ENCODE measurements at places on chromosomes 2 and 18.
A peak's percentile ranks its signal among the peaks of the same experiment; 100 is the strongest.

DNA sequence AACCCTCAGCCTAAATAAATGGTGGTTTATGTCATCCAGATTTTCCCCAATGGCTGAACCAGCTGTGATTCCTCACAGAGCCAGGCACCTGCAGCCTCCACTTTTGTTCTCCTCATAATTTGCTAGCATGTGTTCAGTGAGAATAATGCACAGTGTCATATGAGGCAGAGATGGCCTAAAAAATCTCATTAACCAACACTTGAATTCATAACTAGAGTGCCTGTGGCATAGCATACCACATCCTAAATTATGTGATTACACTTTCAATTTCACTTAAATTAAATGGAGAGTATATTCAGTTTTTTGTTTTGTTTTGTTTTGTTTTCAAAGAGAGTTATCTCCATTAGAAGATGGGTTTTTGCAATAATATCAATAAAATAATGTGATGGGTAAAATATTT lies 488.0 kb downstream of the CBLN2 start:
- no peak for DNase-seq

- DNase-seq = peak; percentile 28
Observed at GRCh38 chr2:53568469-53568868, 199.1 kb upstream of the CHAC2 start.

- no peak for DNase-seq
Observed at GRCh38 chr2:147660680-147661079, 184.1 kb upstream of the ACVR2A start.

DNA sequence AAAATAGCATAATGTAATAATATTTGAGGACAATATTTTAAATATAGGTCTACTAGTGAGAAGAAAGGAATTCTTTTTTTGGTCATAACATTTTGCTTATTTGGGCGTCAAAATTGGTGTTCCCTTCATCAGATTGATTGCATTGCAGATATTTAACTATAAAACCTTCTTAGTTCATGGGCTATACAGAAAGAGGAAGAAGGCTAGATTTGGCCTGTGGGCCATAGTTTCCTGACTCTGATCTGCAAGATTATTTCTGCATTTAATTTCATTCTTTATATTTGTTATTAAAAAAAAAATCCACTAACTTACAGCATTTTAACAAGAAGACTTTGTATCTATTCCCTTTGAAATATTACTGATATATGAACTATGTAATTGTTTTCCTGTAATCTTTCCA lies 31.9 kb downstream of the PIKFYVE start:
- no peak for DNase-seq

DNA sequence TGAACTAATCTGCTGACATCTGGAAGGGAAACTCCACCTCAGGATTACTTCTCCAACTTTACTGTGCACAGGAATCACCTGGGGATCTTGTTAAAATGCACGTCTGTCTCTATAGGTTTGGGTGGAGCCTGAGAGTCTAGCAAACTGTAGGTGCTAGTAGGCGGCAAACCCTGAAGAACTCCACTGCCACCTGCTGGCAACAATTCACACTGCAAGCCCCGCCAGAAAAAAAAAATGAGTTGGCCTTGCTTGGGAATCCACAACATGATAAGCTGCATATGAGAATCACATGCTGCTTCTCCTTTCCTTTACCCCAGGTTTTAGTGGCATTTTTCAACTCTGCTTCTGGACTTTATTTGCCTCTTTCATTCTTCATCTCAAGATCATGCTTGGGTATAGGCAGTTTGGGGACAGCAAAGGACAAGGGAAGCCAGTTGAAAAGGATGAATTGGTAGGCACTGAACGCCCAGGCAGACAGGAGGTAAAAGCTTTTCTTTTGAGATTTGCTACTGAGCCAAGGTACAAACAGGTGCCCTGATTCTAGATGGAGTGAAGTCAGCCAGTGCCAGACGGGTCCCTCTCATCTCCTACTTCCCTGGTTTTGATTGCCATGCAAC lies 88.8 kb downstream of the VIT start:
- peak; percentile 82 for DNase-seq

- no peak for DNase-seq
Observed at GRCh38 chr2:16658076-16658739, 7.4 kb downstream of the CYRIA start.

DNA sequence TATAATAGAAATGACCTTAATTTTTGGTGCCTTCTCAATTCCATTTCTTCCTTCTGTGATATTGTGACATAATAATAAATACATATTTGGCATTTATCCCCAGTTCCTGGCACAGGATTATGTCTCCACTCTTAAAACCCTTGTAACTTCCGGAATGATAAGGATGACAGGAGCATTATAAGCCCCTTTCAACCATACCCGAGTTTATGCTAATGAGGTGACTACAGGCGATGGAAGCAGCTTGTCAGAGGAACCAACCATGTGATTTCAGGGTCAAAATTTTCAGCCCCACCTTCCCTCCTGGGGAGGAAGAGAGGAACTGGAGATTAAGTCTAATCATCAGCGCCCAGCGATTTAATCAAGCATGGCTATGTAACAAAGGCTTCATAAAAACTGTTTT lies 528.5 kb upstream of the CRIM1 start:
- no peak for DNase-seq

- DNase-seq = peak; percentile 26
Observed at GRCh38 chr2:179655627-179656026, 205.8 kb downstream of the ZNF385B start.

DNA sequence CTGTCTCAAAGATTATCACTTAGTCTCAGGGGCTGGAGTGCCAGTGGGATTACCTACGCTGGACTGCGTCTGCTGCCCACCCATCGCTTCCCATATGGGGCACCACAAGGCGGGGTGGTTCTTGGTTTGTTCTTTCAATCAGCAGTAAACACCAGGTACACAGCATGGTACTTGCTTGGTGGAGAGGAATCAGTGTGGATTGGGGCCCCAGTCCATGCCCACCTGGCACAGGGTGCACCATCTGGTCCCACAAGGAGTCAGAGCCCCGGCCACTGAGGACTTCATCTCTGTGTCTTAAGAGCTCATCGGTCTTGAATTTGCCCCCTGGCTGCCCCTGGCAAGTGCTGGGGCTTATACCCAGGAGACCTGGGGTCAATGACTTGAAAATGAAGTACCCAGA lies 96.2 kb downstream of the GLI2 start:
- DNase-seq = no peak

- no peak for DNase-seq
Observed at GRCh38 chr2:125564471-125564870, 1091.5 kb upstream of the GYPC start.

DNA sequence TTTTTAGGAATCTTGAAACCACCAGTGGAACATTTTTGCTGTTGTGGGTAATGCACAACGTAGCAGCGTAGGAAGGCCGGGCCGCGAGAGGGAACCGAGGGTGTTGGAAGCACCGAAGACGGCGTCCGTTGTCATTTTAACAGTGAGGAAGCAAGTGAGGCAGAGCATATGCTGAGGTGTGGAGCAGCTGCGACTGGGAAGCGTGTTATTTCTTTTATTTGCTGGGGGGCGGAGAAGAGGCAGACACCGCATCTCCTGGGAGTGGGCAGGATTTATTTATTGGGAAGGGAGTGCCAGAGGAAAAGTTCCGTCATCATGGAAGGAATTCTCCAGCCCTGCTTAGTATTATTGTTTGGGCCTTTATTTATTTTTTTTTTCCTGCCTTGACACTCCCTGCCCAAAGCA lies 232.8 kb downstream of the KLHL29 start:
- DNase-seq = peak; percentile 37

DNA sequence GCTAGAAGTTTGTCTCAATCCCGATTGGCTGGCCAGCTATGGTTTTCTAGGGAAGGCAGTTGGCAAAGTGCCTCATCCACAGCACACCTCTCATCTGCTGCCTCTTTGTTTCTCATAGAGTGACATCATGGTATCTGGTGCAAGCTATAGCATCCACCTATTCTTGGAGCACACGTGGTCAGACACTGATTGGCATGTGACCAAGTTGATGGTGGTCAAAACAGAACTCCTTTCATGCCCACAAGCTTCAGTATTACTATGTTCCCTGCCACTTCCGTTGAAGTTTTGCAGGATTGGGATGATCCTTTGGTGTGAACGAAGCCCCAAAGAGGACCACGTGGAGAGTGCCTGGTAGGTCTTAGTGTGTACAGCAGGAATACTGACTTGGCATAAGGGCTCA lies 28.8 kb downstream of the TTC32 start:
- no peak for DNase-seq

Measured in GM03348 (cell line).